Activated CD4-positive, alpha-beta T cell treated with anti-CD3 and anti-CD28 coated beads, Interleukin-2, amount 50 U/mL, for 16 hours (primary cell): ENCODE measurements at places on chromosomes 4 and X.

GRCh38 chrX:135512508-135513129 lies 7.8 kb upstream of the INTS6L start:
- no peak for DNase-seq

DNA sequence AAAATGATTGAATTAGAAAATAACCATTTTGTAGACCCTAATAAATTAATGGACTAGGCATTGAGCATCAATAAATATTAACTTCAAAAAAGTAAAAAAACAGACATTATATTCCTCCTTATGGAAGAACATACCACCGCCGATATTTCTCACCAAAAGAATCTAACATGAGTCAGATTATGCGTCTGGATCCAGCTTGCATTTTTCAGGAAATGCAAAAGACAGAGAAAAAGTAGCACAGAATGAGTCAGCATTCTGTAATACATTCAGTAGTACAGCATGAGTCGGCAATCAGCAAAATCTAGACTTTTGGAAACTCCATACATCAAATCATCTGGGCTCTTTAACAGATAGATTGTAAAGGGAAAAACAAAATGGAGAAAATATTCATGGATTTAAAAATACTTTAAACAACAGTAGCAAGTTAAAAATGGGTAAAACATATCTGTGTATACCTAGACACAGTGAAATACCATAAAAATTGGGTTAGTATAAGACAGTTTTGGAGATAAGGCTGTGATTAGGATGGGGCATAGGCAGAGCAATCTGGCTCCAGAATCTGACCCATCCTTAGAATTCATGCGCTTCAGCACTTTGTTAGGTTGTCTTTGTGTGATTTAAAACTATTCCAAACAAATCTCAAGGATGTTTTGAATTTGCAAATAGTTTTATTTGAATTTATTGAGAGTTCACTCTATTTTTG lies 633.0 kb upstream of the FAM241A start:
- DNase-seq, result no peak

DNA sequence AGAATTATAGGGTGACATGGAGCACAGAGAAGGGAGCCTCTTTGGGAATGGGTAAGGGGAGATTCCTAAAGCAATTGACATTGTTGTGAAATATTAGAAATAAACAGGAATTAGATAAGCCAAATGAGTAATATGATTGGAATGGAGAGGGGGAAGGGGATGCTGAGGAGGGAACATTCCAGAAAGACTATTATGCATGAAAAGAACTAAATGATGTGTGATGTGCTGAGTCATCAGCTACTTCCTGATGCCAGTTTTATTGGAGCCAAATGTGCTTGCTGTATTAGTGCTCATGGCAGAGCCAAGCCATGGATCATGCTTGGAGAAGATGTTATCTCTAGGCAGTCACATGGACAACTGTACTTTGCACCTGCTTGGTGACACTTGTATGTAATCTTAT lies 189.0 kb upstream of the HCCS start:
- DNase-seq, result no peak

DNA sequence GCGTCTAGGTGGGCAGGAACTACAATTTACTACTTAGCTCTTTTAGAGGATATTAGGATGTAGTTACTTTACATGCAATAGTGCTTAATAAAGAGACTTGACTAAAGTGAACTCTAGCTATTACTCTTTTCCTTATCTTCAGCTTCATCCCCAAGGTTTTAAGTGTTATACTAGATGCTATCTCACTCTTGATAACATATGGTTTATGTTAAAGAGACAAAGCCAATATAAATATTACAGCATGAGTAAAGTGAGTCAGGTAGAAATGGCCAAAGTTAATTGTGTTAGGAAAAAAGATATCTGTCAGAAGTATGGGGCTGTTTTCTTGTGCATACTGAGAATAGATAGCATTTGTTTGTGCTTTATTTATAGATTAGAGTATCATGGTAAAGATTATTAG lies 80.5 kb downstream of the STAG2 start:
- no peak for DNase-seq

DNA sequence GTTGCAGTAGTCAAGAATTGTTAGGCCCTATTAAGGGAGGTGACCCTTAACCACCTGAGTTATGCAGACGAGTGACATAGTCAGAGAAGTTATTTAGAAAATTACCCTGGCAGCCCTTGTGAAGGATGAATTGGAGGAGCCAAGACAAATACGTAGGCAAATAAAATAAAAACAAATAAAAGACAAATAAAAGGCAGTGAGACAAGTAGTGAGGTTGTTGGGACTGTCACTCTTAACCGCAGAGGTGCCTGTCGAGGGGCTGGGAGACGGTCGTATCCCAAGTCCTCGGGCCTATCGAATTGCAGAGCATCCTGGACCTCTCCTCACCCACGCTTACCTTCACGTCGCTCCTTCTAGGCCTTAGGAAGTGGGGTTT lies 58.0 kb upstream of the ZC4H2 start:
- no peak for DNase-seq

DNA sequence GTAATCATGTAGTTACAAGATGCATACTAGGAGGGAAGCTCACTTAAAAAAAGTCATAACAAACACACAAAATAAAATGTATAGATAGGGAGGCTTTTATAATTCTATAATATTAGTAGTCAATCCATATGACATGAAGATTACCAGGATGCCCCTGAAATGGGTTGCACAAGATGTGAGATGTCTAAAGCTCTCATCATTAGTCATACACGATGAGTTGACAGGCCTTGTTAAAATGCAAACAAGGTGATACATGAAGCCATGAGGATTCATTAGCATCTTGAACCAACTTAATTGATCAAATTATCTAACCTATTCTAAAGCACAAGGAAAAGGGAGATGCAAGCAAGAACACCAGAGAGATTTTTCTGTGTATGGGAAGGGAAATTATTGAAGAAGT lies 470.2 kb downstream of the IQCM start:
- no peak for DNase-seq

DNA sequence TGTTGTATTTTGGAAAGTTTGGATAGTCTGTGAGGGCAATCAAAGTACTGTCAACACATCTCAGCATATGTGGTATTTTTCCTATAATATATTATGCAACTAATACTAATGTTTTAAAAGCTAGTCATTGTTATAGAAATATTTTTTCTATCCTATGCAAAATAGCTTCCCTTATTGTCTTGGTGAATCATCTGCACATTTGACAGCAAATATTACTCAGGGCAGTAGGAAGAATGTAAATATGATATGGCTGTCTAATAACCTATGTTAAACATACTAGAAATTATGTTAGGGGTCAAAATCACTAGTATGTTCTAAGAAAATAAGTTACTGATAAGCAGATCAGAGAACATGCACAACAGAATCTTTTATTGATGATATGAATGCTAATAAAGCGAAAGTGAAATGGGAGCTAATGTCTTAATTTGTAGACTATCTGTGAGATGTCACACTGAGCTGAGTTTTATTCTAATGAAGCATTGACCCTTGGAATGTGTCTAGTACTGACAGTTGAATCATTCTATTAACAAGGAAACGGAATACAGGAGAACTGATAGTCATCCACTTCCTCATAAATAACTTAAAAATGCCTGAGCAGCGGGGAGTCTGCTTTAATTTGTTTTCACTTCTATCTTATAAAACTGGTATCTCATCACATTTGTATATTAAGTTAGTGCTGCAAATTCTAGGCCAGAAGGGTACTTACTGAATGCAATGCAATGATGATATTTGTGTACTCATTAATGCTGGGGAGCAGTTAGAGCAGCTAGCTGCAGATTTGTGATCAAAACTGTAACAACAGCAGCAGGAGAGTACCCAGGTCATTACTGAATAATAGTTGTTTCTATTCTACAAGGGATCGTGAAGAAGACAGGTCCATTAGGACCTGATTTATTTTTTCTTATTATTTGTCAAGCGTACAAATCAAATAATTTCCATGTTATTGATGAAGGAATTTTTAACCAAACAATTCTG lies 440.3 kb upstream of the AADAT start:
- no peak for DNase-seq

DNA sequence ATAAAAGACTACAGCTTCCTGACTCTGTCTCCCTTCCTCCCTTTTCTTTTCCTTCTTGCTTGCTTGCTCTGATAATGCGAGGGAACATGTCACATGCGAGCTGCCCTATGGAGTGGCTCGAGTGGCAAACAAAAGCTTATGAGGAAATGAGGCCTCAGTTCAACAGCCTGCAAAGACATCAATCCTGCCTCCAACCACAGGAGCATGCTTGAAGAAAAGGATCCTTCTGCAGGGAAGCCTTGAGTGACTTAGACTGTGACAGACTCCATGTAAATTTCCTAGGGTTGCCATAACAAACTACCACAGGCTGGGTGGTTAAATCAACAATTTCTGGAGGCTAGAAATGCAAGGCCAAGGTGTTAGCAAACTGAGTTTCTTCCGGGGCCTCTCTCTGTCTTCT lies 152.5 kb downstream of the NR3C2 start:
- DNase-seq, result no peak

- DNase-seq, result peak; percentile 58
Measured at GRCh38 chrX:103918050-103918449, 44.4 kb upstream of the TMSB15B start.

DNA sequence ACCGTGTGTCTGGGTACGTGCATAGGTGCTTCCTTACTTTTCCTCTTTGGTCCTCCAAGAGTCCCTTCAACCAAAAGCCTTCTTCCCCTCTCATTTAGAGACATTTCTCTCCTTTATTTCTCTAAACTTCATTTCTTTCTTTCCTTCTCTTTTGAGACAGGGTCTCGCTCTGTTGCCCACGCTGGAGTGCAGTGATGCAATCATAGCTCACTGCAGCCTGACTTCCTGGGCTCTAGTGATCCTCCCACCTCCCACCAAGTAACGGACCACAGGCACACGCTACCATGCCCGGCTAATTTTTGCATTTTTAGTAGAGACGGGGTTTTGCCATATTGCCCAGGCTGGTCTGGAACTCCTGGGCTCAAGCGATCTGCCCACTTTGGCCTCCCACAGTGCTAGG lies 42.2 kb downstream of the ACOX3 start:
- DNase-seq, result no peak

- DNase-seq, result peak; percentile 90
Measured at GRCh38 chr4:88803600-88804096, 106.0 kb upstream of the NAP1L5 start.

- no peak for DNase-seq
Measured at GRCh38 chrX:29172880-29173279, 585.6 kb downstream of the IL1RAPL1 start.

GRCh38 chr4:14862891-14863290 lies 139.4 kb upstream of the CPEB2 start:
- no peak for DNase-seq

DNA sequence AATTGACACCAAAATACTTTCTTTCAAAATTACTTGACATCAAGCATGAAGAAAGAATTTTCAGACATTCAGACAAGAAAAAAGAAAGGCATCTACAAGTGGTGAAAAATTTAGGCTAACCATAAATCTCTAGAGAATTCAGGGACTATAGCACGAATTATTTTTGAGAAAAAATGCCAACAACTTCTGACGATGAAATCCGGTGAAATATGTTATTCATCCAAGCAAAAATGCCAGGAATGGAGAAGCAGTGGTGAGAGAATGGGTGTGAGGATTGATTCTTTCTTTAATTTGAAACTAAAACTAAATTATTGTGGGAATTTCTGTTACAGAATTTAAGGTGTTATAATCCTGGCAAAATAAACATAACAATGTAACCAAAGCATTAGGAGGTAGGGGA lies 69.4 kb upstream of the SORBS2 start:
- DNase-seq, result no peak

DNA sequence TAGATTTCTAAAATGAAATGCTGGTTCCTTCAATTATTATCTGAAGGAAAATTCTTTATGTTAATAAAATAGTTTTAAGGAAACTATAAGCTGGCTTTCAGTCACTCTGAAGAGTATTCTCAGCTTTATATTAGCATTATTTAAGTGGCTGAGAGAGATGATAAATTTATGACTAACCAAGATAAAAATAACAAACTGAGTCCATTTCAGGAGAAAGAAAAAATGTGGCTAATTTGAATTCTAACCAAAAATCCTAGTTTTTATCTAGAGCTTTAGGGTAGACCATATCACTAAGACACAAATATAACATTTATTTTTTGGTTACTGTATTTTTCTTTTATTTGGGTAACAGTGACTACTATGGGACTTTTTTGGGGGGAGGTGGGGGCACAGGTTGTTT lies 59.4 kb upstream of the NAP1L5 start:
- DNase-seq, result no peak

DNA sequence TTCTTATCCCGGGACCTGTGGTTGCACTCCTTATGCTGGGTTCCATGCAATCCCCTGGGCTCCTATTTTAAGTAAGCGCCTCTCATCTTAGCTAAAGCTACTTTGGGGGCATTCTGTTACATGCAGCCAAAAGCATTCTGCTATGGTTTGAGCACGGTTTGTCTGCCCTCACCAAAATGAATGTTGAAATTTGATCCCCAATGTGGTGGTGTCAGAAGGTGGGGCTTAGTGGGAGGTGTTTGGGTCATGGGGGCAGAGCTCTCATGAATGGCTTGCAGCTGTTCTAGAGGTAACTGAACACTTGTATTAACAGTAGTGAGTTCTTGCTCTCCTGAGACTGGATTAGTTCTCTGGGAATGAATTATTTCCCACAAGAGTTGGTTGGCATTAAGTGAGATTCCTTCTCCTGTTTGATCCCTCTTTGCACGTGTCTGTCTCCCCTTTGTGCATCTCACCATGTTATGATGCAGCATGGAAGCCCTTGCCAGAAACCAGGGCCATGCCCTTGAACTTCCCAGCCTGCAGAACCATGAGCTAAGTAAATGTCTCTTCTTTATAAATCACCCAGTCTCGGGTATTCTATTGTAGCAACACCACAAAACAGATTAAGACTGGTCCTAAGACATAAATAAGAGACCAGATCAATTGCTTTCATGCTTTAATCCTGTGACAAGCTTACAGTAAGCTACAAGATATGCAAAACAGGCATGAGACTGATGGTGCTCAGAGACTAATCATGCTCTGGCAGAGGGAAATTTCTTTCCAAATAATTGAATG lies 141.8 kb downstream of the TSPAN5 start:
- DNase-seq, result no peak

- DNase-seq, result no peak
Measured at GRCh38 chrX:129626026-129626425, 28.7 kb downstream of the APLN start.

DNA sequence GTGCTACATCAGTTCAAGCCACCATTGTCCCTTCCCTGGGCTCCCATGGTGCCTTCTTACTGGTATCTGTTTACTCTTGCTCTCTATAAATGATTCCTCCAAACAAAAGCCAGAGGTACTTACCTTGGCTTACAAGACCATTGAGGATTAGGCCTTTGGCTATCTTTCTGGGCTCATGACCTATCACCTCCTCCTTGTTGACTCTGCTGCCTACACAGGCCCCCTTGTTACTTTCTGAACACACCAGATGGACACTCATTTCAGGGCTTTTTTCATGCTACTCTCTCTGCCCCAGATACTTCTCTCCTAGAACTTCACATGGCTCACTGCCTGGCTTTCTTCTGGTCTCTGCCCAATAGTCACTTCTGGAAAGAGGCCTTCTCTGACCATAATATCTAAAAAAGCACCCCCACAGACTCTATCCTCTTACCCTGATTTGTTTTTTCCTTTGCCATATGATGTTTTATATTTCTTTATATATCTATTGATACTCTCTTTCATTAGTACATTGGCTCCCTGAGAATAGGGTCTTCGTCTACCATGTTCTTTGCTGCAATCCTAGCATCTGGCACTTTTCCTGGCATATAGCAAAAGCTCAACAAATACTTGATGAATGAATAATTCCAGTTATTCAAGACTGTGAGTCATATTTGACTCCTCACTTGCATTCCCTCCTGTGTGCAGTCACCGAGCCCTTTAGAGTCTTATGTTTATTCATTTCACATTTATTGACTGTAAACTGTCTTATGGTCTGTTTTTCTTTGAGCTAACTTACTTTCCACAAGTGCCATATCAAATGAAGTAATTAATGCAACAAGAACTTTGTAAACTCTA lies 27.1 kb upstream of the TAPT1 start:
- no peak for DNase-seq

- DNase-seq, result no peak
Measured at GRCh38 chr4:99714179-99714578, 56.6 kb upstream of the C4orf54 start.
